Activated CD4-positive, alpha-beta memory T cell treated with anti-CD3 and anti-CD28 coated beads, Interleukin-2, amount 10 ng/mL, durations not matched to agents 7 days and 5 days (primary cell): ENCODE measurements at places on chromosomes 7 and 10. TPM values are rescaled to one million over a fixed set of nuclear protein-coding genes. Genes with fewer than 3 reads are reported as not detected.

- peak within 1 kb of the TSS; percentile 83 for H3K27ac ChIP-seq
- no peaks in the 10 kb centered on the region for H3K27me3 ChIP-seq
- H3K4me3 ChIP-seq = peak within 1 kb of the TSS; percentile 89
- peak; percentile 85 for DNase-seq
- peaks cover 41% of the 10 kb centered on the region for H3K4me1 ChIP-seq
Observed at GRCh38 chr7:100088621-100089457, at the start of gene COPS6. Gene COPS6, plus strand, starts transcription at chr7:100088969. Its CDS starts 22 bp downstream, at chr7:100088991.

- DNase-seq = no peak
- H3K4me1 ChIP-seq = no peaks in the 10 kb centered on the region
- no peaks in the 10 kb centered on the region for H3K36me3 ChIP-seq
- no peak overlapping the region for H3K27ac ChIP-seq
- H3K4me3 ChIP-seq = no peak overlapping the region
- no peaks in the 10 kb centered on the region for H3K27me3 ChIP-seq
Observed at GRCh38 chr10:111323389-111323966, 246.6 kb downstream of the ADRA2A start.

DNA sequence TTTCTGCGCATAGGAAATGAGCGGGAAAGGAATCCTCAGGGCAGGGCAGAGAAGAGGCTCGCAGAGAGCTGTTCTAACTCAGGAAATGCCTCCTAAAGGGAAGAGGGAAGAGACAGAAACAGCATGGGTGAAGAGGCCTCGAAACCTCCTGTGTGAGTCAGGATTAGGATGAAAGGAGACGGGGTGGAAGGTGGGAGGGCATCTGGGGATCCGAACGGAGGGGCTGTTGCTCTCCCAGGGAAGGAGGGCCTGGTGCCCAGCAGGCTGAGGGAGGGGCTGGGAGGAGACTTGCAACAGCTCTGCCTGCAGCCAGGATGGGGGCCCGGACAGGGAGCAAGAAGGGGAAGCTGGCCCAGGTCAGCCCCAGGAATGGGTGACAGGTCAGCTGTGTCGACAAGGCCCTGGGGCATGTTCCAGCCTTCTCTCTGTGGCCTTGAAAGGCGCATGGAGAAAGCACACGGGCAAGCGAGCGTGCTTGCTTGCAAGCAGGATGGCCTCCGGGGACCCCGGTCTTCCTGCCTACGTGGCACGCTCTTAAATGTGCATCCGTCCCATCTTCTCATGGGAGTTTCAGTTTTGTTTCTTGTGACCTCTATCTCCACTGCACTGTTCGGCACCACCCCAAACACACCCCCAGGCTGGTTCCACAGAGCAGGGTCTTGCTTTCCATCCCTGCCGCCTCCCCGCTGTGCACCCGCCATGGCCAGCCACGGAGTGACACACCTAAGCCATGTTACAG is 63.5 kb downstream of the HIPK2 start:
- H3K4me3 ChIP-seq = no peak overlapping the region
- peaks cover 19% of the 10 kb centered on the region for H3K36me3 ChIP-seq
- DNase-seq = no peak
- no peaks in the 10 kb centered on the region for H3K27me3 ChIP-seq
- no peak overlapping the region for H3K27ac ChIP-seq

DNA sequence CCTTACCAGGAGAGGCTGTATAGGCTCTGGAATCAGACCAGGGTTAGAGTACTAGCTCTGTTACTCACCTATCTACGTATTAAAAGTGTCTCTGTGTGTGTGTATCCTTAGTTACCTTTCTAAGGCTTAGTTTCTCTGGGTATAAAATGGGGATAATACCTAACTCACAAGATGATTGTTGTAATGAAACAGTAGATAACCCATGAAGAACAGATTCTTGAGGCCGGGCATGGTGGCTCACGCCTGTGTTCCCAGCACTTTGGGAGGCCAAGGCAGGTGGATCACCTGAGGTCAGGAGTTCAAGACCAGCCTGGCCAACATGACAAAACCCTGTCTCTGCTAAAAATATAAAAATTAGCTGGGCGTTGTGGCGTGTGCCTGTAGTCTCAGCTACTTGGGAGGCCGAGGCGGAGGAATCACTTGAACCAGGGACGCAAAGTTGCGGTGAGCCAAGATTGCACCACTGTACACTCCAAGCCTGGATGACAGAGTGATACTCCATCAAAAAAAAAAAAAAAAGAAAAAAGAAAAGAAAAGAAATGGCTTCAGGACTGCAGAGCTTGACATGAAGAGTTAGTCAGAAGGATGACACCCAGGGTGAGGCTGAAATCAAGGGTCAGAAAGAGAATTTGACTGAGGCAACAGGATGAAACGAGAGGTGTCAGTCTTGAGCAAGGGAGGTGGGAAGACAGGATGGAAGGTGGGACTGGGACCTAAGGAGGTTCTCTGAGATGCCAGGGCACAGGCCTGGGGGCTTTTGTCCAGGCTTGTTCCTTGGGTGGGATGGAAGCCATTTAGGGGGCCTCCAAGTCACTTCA is 33.4 kb downstream of the PRKAR2B start:
- no peak overlapping the region for H3K27ac ChIP-seq
- no peak overlapping the region for H3K4me3 ChIP-seq
- H3K36me3 ChIP-seq = no peaks in the 10 kb centered on the region
- no peak for DNase-seq
- H3K27me3 ChIP-seq = no peaks in the 10 kb centered on the region
- no peaks in the 10 kb centered on the region for H3K4me1 ChIP-seq

DNA sequence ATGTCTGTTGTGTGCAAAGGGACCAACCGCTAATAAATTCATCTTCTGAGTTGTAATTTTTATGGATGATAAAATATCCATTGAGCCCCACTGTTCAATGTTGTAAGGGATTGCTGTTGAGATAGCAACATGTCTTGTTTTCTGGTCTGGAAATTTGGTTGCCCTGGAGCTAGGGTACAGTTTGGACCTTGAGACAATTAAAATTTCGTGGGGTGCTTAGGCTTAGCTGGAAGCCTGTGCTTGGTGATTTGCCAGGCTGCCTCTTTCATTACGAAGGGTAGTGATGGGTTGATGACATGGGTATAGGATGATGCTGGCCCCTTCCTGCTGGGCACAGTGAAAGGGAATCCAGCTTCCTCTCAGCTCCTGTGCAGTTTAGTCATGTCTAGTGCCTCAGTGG is 43.6 kb downstream of the PLCE1 start:
- H3K27ac ChIP-seq = no peak overlapping the region
- no peak overlapping the region for H3K4me3 ChIP-seq
- no peak for DNase-seq

- no peaks in the 10 kb centered on the region for H3K4me1 ChIP-seq
- no peak for DNase-seq
- H3K4me3 ChIP-seq = no peak overlapping the region
- H3K36me3 ChIP-seq = no peaks in the 10 kb centered on the region
- no peak overlapping the region for H3K27ac ChIP-seq
- H3K27me3 ChIP-seq = peaks cover 23% of the 10 kb centered on the region
Observed at GRCh38 chr7:143953421-143953820, 1.2 kb upstream of the OR2F1 start.

DNA sequence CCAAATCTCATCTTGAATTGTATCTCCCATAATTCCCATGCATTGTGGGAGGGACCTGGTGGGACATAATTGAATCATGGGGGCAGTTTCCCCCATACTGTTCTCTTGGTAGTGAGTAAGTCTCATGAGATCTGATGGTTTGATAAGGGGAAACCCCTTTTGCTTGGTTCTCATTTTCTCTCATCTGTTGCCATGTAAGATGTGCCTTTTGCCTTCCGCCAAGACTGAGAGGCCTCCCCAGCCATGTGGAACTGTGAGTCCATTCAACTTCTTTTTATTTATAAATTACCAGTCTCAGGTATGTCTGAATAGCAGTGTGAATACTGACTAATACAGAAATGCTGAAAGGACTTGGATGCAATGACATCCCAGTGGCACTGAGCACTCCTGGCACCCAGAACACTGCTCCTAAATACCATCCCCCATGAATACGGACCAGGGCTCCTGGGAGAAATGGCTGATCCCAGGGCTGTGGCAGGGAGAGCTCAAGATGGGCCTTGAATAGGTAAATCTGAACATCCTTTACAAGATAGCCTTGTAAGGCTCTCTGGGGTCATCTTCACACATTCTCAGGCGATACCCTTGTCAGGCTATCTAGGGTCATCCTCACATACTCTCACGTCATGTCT is 19.4 kb downstream of the ZFAND2A start:
- H3K4me3 ChIP-seq = no peak overlapping the region
- H3K4me1 ChIP-seq = peaks cover 22% of the 10 kb centered on the region
- no peak for DNase-seq
- H3K27ac ChIP-seq = no peak overlapping the region
- H3K27me3 ChIP-seq = no peaks in the 10 kb centered on the region

DNA sequence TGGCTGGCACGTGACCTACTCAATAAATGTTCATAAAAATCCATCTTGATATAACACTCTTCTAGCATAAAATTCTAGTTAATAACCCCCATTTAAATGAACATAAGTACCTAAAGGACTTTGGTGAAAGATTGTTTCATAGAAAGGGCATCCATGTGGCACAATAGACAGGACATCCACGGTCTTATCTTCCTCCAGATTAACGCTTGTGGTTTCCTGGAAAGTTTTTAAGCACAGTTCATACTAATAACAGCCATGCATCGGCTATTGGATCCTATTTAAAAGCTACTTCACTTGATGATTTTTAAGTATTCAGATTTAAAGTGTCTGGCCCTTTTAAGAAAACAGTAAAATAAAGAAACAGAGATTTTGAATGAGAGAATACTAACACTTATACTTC is 288.3 kb downstream of the AHR start:
- H3K36me3 ChIP-seq = no peaks in the 10 kb centered on the region
- no peaks in the 10 kb centered on the region for H3K4me1 ChIP-seq
- H3K27me3 ChIP-seq = peaks cover 3% of the 10 kb centered on the region
- DNase-seq = no peak
- no peak overlapping the region for H3K4me3 ChIP-seq

GRCh38 chr10:35384265-35384868 is 48.1 kb downstream of the CCNY start:
- H3K4me1 ChIP-seq = peaks cover 11% of the 10 kb centered on the region
- H3K36me3 ChIP-seq = peaks cover 3% of the 10 kb centered on the region
- no peaks in the 10 kb centered on the region for H3K27me3 ChIP-seq
- no peak for DNase-seq

DNA sequence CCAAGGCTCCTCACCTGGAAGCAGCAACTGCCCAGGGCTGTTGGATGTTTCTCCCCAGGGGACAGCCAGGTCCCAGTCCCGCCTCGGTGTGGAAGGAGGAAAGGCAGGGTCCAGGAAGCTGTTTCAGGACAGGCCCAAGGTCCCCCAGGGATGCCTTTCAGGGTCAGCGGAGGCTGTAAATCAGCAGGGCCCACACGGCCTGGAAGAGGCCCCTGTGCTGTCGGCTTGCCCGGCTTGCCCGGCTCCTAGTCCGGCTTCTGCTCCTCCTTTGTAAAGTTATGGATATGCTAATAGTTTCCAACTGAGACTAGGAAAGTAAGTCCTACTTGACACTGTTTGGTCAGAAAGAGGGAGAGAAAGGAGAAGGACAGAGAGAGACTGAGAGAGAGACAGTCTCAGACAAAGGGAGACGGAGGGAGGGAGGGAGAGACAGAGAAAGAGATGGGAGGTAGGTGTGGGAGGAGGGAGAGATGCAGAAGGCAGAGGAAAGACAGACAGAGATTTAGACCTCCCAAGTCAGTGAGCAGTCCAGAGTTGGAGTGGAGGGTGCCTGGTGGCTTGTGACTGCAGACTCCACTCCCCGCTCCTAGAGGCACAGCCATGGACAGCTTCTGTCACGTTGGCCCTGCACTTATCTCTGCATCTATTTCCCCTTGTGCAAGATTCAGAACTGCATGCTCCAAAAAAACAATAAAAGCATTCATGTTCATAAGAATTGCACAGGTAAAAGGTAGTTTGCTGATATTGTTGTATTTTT is 10.5 kb downstream of the IKZF1 start:
- H3K27me3 ChIP-seq = no peaks in the 10 kb centered on the region
- peak overlapping the region; percentile 99 for H3K27ac ChIP-seq
- no peak for DNase-seq

DNA sequence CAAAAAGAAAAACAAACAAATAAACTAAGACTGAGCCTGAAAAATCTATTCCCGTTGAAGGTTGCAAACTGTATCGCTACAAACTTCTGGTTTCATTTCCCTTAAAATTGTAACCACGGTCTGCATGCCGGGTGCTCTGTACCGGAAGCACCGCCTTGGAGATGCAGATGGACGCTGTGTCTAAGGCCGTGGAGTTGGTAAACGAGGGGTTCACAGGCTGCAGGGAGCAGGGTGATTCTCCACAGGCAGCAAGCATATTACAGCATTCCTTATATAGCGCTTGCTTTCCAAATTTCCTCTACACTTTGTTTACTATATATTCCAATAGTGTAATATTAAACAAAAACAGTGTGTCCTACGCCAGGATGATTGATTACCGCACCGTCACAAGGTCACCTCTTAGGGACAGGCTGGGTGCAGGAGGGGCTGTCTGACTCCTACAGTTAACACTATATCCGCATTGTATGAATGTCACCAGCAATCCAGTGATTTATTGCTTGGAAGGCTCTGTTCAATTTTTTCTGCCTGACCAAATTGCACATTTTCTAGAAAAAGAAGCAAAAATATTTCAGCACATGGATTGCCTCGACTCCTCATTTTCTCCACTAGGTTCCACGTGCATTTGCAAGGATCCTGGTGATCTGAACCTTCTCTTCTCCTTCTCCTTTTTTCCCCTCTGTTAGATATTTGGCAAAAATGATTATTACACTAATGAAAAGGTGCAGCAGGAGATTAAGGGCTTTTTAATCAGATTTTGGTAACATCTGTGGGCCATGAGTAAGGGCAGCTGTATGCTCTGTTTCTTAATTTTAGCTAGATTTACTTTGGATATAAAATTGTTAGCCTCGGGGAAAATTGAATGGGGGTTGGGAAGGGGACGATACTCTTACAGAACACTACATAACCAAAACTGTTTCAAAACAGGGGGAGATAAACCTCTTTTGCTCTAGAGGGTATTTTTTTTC is 325.8 kb upstream of the MGMT start:
- H3K27ac ChIP-seq = no peak overlapping the region
- peaks cover 3% of the 10 kb centered on the region for H3K27me3 ChIP-seq
- H3K4me1 ChIP-seq = no peaks in the 10 kb centered on the region
- DNase-seq = no peak

DNA sequence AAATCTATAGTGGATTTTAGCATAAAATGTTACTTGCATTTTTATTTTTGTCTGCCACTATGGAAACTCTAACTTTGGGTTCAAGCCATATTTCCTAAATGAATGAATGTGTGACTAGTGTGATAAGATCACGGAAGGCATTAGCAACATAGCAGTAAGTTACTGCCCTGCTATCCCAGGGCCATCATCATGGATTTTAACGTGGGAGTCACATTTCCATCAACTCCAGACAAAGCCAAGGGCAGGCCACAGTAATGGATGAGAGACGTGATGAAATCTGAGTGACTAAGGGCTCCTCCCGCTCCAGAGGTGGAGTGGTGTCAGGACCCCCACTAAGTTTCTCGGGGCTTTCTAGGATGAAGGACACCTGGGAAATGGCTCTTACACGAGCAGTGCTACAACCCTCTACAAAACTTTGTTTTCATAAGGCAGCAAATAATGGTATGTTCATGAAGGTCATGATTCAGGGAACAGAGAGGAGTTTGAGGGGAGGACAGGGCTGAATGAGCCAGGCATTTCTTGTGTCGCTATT is 34.3 kb downstream of the C10orf120 start:
- no peak overlapping the region for H3K4me3 ChIP-seq
- no peak overlapping the region for H3K27ac ChIP-seq
- H3K36me3 ChIP-seq = no peaks in the 10 kb centered on the region
- no peaks in the 10 kb centered on the region for H3K4me1 ChIP-seq
- peaks cover 7% of the 10 kb centered on the region for H3K27me3 ChIP-seq

The ARHGEF5 gene
- total RNA-seq = 10.4 TPM

The TNS3 gene
- total RNA-seq = 0.18 TPM

The NEUROD6 gene
- not detected for total RNA-seq

The FAM25A gene
- not detected for total RNA-seq

The HYCC1 gene
- 103 TPM for total RNA-seq

The KCTD7 gene
- 31.9 TPM for total RNA-seq
